AG04449 (cell line): ENCODE measurements at places on chromosomes 11 and 22.

- DNase-seq: no peak
Observed at GRCh38 chr11:10051868-10052586, 242.0 kb downstream of the SBF2 start.

DNA sequence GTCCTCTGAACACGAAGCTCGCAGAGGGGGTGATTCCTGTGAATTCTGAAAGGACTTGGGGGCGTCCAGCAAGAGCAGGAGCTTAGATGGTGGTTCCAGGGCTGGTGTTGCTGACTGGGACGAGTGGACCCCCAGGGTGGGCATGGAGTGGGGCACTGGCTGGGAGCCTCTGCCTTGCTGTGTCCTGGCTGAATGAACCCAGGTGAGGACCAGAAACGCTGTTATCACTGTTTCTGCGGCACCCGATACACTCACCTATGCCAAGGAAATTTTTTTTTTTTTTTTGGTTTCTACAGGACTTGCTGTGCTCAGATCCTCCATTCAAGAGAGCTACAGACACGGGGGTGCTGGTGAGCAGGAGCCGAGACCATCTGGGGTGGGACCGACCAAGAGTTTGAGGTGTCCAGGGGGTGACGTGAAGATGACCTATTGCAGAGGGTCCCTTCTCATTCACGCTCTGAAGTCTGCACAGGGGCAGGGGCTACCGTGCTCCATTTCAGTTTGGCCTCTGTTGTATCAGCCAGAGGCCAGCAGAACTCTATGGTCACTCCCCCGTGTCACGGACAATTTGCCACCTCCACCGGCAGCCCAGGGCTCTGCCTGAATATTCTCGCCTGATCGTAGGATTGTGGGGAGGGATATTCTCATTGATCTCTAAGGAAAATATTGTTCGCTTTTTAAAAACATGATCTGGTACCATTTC lies 3.6 kb downstream of the SMIM38 start:
- DNase-seq: no peak

GRCh38 chr11:76188873-76189272 lies 17.4 kb downstream of the WNT11 start:
- DNase-seq: no peak

DNA sequence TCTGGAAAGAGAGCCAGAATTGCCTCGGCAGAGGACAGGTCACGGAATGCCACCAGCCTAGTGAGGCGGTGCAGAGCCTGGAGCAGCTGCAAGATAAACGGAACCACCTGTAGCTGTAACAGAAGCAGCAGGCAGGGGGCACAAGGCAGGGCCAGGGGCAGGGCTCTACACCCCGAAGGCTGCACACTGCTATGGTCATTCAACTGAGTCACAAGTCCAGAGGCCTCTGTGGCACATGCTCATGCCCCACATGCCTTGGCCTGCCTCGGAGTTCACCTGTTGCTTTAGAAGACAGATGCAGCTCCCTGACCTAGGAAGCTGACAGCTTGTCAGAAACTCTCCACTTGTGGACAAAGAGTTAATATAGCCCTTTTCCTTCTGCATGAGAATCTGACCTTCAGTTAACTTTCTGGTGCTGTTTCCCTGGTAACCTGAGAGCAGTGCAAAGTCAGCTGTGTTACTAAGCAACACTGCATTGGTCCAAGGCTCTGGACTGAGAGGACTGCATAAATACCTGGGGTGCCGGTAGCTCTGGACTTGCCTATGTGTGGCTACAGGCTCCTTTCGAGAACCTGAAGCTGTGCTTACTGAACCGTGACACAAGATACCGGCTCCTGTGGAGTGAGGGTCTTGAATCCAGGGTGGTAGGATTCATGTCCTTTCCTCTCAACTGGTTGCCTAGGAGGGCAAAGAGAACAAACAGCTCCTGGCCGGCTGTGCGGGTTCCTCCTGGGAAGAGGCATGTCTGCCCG lies 10.5 kb downstream of the COMMD9 start:
- DNase-seq: no peak

DNA sequence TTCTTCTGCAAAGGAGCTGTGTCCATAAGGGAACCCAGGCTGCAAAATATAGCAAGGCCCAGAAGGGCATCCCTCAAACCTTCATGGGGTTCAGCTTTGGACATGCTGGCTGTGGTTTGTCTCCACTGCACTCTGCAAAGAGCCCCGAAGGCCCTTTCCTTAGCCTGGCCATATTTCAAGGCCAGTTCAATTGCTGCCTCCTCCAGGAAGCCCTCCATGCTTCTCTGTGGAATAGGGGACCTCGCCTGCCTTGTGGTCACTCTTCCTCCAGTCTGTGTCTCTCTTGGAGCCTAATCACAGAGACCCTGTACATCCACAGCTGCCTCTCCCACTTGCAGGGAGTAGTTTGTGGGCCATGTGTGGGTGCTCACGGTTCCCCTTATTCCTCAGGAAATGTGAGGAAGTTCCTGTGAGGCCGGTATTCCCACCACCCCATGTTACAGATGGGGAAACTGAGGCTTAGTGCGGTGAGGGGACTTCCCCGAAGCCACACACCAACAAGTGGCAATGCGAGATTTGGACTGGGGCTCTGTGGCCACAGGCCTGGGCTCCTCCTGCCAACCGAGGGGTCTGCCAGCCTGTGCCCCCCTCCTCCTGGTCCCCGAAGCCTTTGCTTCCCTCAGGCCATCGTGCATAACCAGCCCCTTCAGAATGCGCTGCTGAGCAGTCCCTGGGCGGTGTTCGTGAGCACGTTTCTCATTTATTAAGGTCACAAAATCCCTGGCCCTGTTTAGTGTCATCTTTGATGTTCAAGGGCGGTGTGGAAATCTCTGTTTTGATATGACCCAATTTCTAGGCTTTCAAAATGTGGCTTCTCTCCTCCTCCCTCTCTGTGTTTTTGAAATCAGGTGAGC lies 65.8 kb downstream of the PARVB start:
- no peak for DNase-seq

GRCh38 chr11:67010296-67010905 lies 12.5 kb upstream of the SYT12 start:
- no peak for DNase-seq

DNA sequence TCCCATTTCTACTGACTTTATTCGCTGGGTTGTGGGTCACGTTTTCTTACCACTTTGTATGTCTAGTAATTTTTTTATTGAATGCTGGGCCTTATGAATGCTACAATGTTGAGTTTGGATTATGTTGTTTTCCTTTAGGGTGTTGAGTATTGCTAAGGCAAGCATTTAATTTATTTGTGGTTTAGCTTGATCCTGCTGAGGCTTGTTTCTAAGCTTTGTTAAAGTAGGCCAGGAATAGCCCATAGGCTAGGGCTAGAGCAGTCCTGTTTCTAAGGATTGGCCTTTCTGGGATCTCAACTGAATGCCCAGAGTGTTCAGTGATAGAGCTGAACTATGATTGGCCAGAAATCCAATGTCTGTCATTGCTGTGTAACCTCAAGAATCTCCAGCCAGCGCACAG lies 56.1 kb upstream of the LDLRAD3 start:
- DNase-seq: no peak

GRCh38 chr22:31538815-31539214 lies 42.5 kb downstream of the SFI1 start:
- DNase-seq: no peak

DNA sequence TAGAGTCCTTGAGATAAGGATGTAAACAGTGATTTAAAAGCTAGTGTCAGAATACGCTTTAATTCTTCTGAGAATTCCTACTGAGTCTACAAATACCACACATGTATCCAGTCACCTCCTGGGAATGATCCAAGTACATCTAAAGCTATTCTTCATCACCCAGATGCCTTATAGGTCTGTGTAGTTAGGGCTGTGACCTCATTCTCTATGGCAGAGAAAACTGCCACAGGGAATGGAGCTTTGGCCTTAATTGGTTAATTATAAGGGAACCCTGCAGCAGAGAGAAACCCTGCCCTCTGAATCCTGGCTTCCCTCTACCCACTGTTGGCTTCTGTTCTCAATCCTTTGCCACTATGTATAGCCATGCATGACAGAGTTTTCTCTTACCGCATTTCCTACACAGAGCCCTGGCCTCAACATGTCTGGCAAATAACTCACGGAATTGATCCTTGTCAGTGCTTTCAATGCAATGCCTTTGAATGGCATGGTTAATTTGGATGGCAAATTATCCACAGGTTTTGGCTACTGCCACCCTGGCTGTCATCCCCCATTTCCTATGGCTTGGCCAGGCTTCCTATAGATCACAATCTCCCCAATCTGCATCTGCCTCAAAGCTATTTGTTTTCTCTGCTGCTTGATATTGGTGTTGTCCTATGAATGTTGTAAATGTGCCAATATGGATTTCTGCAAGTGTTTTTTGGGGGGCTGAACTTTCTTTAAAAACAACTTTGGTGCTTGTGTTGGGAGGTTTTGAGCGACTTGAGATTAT lies 2.9 kb downstream of the DIXDC1 start:
- DNase-seq: peak; percentile 69

GRCh38 chr11:130308059-130308458 lies 6.7 kb downstream of the ZBTB44 start:
- DNase-seq: no peak

DNA sequence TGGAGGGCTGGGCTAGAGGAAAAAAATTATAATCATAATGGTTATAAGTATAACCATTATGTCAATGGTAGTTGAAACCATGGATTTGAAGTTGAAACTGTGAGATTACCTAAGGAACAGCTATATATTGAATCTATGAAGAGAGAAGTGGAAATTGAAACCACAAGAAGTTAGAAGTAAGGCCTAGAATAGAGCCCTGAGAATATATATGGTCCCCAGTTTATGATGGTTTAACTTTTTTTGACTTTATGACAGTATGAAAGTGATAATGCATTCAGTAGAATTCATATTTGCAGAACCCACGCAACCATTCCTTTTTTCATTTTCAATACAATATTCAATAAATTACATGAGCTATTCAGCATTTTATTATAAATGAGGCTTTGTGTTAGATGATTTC lies 15.0 kb downstream of the AASDHPPT start:
- no peak for DNase-seq

DNA sequence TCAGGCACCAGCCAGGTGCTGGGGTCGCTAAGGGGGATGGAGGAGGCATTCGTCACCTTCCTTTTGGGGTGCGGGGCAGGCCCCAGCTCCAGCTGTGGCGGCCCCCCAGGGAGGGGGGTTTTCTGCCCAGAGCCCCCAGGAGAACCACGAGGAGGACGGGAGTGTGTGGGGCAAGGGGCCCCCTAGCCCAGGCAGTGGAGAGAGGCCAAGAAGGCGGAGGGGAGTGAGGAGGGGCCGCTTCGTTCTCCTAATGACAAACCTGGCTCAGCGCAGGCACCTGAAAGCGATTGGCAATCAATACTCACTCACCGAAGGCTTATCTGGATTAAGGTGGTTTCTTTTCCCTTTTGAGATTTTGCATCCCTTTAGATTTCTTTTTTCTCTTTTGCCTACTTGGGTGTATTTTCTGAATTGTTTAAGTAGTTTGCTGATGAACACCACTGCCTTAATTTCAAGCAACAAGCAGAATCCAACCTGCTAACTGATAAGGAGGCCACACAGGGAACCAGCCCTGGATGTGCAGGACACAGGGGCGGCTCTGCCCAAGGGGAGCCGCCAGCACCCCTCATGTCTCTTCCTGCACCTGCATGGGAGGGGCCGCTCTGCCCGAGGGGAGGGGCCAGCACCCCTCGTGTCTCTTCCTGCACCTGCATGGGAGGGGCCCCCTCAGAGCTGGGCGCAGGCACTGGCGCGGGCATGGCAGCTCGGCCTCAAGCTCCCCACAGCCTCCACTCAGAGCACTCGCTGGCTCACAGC lies 122.3 kb downstream of the BRD1 start:
- DNase-seq: no peak

GRCh38 chr11:54832676-54833075 lies 126.0 kb downstream of the OR4A5 start:
- no peak for DNase-seq

DNA sequence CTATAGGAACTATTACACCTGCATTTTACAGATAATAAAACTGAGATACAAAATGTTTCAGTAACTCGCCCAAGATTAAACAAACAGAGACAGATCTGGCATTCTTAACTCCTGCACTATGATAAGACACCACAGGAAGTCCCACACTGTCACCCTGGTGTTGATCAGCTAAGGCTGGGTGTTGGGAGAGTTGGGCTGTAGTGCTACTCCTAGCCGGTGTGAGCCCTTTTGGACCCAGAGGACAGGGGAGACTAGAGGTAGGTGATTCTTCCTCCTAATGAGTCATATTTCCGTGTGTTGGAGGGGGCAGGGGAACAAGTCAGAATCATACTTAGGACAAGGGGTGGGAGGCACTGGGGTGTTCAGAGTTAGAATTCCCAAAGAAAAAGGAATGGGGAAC lies 353.2 kb upstream of the TENM4 start:
- DNase-seq: no peak

- no peak for DNase-seq
Observed at GRCh38 chr11:115872416-115872815, 368.2 kb upstream of the CADM1 start.

- DNase-seq: no peak
Observed at GRCh38 chr22:45945621-45946106, 31.3 kb downstream of the WNT7B start.

DNA sequence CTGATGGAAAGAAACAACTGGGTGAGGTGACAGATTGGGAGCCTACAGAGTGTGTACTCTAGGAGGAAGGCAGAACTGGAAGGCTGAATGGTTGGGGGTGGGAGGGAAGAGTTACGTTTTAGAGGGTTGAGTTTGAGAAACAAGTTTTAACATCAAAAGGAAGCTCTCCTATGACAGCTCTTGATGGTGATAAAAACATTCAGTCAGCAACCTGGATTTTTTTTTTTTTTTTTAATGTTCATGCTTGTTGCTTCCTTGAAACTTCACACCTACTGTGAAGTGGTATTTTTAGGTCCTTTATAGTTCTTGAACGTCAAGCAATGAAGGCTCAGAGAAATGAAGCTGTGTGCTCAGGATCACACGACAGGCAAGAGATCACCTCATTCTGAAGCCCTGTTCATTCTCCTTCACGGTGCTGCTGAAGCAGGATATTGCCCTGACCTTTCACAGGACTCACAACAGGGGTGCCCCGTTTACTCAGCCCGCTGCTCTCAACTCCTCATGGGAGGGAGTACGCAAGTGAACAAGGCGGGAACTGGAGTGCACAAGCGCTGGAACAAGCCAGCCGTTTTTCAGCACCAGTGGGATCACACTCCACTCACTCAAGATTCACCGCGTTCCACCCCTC lies 1.6 kb upstream of the TMEM109 start:
- no peak for DNase-seq
